ENCODE measurements at places on chromosomes 5 and 9.

- no peak for DNase-seq
Measured at GRCh38 chr5:32014096-32014745, 159.9 kb downstream of the GOLPH3 start.

DNA sequence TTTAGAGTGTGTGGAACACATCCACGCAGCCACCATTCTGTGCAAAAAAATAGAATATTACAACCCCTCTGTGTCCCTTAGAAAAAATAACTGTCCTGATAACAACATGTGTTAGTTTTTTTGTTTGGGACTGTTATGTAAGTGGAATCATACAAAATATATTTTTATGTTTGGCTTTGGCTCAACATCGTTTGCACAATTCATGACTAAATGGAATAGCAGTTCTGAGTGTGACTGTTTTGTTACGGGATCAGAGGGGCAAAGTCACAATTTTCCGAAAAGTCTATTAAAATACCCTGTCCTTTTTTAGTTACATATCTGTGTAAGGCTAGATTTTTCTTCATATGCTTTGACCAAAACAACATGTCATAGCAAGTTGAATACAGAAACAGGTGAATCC lies 12.8 kb downstream of the MTREX start:
- no peak for DNase-seq

GRCh38 chr5:151223447-151224264 lies at the start of gene CCDC69:
TSS of gene CCDC69 (minus strand) at chr5:151224092. CDS start at chr5:151223970, 122 bp downstream.
- no peak for DNase-seq

DNA sequence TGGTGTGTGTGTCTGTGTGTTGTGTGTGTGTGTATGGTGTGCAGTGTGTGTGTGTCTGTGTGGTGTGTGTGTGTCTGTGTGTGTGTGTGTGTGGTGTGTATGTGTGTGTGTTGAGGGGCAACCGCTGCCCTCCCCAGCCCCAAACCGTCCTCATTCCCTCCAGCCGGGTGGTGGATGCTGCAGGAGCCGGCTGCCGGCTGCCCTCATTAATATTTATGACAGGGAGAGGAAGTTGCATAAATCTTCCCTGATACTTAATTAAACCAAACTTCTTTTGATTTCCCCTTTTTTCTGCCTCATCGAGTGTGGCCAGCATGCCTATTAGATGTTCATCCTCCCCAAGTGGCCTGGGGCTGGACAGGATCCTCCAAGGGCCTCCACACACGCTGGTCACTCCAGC lies 121.4 kb upstream of the MVB12B start:
- DNase-seq, result no peak

DNA sequence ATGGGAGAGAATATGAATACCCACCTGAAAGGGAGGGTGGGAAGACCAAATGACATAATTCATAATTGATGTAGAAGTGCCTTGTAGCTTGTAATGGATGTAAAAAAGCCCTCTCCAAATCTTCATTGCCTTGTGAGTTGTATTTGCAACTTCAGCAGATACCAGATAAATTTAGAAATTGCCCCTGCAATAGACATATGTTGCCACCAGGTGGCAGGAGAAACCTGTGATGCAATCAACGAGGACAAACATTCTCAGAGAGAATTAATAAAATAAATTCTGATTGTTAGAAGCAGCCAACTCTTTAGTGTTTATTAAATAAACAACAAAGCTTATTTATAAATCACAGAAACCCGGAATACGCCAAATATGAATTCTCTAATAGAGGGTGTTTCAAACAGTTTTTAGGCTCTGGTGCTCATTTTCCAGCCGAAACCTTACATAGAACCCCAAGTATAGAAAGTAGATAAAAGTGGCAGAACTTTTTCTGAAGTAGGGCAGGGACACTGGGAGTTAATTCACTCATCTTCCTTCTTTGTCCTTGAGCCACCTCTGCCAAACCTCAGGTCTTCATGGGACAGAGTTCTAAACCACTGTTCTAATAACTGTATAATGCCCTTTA lies 147.8 kb downstream of the TMEM38B start:
- no peak for DNase-seq

GRCh38 chr5:147223343-147223742 lies 11.5 kb upstream of the STK32A start:
- DNase-seq, result no peak

- DNase-seq, result no peak
Measured at GRCh38 chr9:37902796-37903646, 906 bp downstream of the SLC25A51 start.

DNA sequence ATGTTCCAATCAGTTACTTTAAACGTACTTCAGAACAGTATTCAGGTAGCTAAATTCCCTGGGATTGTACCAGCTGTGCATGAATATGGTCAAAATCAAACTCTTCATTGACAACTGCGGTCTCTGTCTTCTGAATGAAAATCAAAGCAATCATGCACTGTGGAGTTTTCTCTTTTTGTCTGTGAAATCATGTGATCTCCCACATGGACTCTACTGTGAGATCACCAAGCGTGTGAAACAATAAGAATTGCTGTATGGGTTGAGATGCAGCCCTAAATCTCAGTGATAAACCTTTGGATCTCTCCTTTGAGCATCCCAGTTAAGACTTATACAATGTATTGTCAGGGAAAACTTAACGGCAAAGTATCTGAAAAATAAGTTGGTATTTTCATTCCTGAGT lies 6.1 kb downstream of the NRG2 start:
- no peak for DNase-seq

DNA sequence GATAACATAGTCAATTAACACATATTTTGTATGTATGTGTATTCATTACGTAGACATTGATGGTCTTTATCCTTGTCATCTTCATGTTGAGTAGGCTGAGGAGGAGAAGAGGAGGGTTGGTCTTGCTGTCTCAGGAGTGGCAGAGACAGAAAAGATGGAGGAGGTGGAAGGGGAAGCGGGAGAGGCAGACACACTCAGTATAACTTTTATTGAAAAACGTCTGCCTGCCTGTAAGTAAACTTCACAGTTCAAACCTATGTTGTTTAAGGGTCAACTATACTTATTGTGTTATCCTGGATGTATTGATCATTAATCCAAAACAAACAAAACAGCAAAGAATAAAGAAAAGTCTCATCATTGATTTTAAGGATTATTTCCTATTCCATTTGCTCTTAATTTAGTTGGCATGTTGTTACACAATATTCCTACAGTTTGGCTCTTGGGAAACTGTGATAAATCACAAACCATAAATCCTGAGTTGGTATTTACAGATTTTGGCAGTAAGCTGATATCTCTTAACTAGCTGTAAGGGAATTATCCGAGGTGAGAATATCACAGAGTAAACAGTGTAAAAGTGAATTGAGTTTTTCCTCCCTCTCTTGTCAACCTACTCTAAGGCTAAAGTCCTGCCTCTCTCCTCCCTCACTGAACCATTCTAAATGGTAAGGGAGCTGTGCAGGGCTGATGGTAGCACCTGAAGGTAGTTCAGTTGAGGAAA lies 487.2 kb downstream of the SPATA31D1 start:
- no peak for DNase-seq

- no peak for DNase-seq
Measured at GRCh38 chr5:119315516-119315949, 40.3 kb upstream of the TNFAIP8 start.

- no peak for DNase-seq
Measured at GRCh38 chr5:91691592-91691991, 308.5 kb upstream of the ARRDC3 start.

DNA sequence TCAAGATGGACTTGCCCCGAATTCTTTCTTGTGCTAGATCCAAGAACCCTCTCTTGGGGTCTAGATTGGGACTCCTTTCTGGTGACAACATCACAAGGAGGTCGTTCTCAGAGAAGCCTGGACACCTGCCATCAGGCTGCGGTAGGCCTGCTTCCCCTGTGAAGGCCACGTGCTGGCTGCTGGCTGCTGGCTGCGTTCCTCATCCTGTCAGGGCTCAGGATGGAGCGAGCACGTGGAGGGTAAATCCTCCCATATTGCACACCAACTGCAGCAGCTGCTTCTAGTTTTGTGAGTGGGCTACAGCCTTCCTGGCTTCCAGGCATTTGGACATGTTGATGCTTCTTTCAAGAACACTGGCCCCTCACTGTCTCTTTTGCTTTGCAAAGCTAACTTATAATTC lies 95.6 kb downstream of the HSPA4 start:
- no peak for DNase-seq

DNA sequence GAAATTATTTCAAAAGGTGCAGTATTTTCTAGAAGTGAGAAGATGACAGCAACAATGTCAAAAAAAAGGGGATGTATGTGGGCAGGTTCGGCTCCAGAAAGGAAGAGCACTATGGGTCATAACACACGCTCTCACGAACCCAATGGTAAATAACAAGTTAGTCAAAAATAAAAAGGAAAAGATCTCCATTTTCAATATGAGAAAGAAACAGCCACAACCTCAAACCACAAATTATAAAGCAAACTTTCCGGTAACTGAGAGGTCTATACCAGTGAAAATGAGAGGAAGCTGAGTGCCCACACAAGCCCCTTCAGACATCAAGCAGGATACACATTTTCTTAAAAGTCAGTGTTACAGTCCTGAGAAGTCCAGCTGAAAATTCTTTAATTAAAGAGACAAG lies 398.5 kb upstream of the RPS23 start:
- DNase-seq, result no peak

DNA sequence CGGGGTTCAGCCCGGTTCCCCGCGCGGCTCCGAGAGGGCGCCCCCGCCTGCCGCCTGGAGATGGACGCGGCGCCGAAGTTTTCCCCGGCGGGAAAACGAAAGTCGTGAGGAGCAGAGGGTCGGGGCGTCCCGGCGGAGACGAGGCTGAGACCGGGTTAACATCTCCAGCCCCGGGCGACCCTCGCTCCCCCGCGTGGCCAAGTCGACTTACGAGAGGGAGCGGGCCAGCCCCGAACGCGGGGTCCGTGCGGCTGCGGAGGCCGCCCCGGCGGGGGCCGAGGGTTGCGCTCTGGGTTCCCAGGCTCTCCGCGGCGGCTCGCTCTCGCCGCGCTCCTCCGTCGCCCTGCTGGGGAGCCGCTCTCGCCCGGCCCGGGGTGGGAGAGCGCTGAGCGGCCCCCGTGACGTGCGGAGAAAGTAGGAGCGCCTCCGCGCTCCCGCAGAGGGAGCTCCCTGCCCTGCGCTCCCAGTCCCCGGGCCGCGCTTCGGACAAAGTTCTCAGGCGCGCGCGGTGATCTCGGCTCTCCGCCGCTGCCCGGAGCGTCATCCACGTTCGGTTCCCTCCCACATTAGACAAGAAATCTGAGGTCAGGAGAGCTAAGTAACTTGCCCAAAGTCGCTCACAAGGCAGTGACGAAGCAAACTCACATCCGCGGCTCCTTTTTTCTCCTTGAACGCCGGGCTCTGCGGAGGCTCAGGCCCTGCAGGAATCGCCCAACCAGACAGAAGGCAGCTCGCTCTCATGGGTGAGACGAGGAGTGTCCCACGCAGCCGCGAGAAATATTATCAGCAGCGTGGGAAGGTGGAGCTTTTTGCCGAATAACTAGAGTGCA lies 1.2 kb upstream of the GCNT4 start:
- DNase-seq, result no peak

DNA sequence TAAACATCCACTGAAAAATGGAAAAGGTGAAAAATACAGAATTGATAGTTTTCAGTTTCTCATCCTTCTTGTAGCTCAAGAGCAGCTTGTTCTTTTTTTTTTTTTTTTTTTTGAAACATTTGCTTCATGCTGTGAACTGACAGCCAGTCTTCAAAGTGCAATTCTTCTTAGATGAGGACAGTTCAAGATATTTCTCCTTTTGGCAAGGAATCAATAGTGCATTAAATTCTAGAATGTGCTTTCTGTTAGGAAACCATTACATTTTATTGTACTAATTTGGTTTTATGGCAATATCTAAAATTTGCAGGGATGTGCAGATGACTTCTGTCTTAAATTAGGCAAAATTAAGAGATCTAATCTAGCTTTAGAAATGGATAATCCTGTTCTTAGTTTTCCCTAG lies 969.3 kb upstream of the ACO1 start:
- DNase-seq, result no peak

DNA sequence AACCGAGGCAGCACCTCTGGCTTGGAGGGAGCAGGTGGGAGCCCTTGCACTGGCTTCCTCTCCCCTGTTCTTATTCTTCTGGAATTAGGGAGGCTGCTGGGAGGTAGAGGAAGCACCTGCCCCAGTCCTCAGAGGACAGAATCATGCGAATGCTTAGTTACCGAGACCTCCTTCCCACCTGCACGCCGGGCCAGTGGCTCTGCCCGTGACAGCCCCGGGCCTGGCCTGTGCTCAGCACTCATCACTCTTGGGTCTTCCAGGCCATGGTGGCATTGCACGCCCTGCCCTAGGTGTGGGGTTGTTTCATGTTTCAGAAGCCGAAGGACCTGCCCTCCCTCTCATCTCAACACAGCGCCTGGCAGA lies 45.3 kb upstream of the NKD2 start:
- DNase-seq, result no peak

All from stimulated activated CD8-positive, alpha-beta memory T cell treated with anti-CD3 and anti-CD28 coated beads, Interleukin-4, amount 100 ng/mL, for 4 hours (primary cell).